ENCODE measurements at places on chromosomes 3 and 15.
A peak's percentile ranks its signal among the peaks of the same experiment; 100 is the strongest.

- DNase-seq = no peak
Observed at GRCh38 chr15:24957691-24958090, 2.9 kb downstream of the SNRPN start.

DNA sequence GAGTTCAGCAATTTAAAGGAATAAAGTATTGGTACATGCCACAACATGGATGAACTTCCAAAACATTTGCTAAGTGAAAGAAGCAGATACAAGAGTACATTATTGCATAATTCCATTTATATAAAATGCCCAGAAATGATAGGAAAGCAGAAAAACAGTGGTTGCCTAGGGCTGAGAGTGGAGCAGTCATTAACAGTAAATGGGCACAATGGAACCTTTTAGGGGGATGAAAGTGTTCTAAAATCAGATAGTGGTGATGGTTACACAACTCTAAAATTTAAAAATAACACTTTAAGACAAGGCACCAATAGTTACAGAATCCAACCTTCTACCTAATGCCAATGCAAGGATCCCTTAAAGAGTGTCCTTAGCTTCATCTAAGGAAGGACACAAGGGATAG is 34.6 kb downstream of the MSL2 start:
- DNase-seq = no peak

GRCh38 chr3:49805897-49806701 is 3.0 kb downstream of the INKA1 start:
- peak; percentile 88 for DNase-seq

GRCh38 chr15:32853592-32853991 is 135.8 kb downstream of the GREM1 start:
- no peak for DNase-seq

DNA sequence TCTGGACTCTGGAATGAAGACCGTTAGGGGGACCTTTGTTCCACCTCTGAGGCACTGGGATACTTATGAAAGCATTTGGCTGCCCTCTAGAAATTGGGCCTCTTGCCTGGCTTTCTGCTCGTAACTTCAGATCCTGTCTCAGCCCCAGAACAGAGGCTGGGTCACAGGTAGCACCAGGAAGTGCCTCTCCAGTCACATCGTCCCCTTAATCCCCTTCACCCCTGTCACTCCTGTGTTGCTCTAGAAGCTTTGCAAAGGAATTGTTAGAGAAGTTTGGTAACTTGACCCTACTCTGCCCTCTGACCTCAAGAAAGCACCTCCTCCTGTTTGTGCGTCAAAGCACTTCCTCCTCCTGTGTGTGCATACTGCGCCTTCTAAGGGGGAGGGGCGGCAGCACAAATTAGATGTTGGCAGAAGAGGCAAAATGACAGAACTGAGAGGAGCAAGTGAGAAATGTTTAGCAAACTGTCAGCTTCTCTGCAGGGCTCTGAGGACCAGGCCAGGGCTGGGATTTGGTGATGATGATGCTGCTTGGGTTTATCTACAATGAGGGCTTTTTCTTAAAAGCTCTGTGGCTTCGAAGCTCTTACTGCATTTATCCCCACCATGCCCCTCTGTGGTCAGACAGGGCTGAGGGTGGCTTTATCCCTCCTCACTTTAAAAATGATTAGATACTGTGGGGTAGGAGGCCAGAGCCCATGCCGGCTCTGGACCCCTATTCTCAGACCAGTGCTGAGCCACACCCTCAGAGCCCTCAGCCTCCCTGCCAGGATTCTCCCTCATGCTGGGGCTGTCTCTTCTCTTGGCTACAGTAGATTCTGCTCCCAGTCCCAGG is 76.2 kb downstream of the LARS2 start:
- DNase-seq = no peak

DNA sequence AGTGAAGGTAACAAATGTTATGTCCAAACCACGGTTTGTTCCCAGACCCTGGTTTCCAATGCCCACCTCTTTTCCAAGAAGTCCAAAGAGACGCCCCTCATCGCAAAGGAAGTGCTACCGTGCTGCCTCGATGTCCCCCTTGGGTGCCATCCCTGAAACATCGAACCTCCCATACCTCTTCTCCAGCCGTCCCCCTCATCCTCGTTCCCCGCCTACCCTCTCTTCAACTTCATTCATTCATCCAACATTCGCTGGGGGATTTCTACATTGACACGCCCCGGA is 467 bp downstream of the TIPIN start:
- DNase-seq = no peak

All from hindlimb muscle (tissue), 1 donor.